Posterior cingulate gyrus (tissue), 11 donors: ENCODE measurements at places on chromosomes 2 and 18.

DNA sequence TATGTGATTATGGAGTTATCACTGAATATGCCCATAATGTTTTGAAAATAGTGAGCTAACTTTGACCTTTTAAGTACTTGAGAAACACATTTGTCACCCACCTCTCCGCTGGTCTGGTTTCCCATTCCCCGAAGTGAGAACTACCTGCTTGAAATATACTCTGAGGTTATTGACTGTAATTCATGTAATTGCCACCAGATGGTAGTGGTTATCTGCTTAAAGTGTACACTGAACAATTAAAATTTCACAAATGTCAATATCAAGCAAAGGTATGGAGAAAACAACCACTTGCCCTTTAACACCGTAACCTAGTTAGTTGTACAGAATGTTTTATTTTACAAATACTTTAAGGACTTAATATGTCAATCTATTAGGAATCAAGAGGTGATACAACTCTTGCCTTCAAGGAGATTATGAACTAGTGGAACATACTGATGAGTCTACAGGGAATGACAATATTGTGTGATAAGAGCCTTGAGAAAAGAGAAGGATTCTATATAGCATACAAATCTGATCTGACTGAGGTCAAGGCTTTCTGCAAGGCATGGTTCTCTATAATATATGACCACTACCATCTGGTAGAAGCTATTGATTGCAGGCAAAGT is 316.8 kb upstream of the KCNH7 start:
- no peak for DNase-seq

- no peak for DNase-seq
These were observed 825 bp downstream of the THUMPD2 start for GRCh38 chr2:39778233-39778632.

GRCh38 chr2:72794572-72794971 is 31.3 kb downstream of the EXOC6B start:
- DNase-seq: no peak

- DNase-seq: no peak
These were observed 31.8 kb downstream of the SP100 start for GRCh38 chr2:230447455-230448451.

- no peak for DNase-seq
These were observed 53.1 kb downstream of the AP1S3 start for GRCh38 chr2:223784221-223784772.
